ENCODE measurements at places on chromosomes 1 and 21.

GRCh38 chr1:36222481-36223380 lies 1.5 kb upstream of the THRAP3 start:
- no peak for DNase-seq

DNA sequence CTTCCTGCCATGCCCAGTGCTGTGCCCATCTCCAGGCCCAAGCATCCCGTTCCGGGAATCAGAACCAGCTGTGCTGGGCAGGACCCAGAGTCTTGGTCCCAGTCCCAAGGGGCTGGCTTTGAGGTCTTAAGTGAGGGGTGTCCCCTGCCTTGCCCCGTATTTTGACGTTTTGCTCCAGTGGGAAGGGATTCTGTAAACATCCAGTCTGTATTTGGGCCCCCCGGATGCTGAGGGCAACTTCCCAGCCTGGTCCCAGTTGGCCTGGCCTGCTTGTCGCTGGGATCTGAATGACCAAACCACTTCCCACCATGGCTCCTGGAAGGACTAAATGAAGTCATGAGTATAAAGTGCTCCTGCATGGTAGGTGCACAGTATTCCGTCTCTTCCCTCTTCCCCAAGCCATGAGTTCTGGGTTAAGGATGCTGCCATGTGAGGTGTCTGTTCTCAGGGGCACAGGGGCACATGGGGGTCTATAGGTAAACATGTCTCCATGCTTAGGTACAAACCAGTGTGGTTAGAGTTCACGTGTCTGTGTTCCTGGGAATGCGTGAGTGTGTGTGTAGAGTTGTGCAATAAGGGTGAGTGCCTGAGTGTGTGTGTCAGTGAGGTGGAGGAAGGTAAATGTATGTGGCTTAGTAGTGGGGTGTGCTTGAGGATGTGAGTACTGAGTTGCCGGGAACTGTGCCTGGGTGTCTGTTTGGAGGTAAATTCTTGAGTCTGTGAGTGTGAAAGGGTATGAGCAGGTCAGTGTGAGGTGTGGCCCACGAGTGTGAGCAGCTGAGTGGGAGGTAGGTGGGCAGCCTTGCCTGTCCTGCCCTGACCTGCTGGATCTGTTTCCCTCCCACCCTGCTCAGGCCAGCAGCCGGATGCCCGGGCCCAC lies 1.5 kb downstream of the B4GALT2 start:
- no peak for DNase-seq

- DNase-seq = peak; percentile 9
Observed at GRCh38 chr1:147171399-147172167, 687 bp downstream of the PRKAB2 start.

DNA sequence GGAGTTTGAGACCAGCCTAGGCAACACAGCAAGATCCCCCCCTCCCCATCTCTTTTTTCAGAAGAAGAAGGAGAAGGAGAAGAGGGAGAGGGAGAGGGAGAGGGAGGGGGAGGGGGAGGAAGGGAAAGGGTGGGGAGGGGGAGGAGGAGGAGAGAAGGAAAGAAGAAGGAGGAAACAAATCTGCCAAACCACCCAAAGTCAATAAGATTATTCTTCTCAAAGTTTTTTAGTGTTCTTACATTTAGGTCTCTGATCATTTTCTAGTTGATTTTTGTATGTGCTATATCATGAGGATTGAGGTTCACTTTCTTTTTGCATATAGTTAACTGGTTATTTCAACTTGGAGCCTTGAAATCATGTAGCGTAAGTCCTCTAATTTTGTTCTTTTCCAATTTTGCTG lies 56.3 kb downstream of the VPS26C start:
- no peak for DNase-seq

GRCh38 chr1:205448540-205449253 lies 7.1 kb downstream of the BLACAT1 start:
- no peak for DNase-seq

DNA sequence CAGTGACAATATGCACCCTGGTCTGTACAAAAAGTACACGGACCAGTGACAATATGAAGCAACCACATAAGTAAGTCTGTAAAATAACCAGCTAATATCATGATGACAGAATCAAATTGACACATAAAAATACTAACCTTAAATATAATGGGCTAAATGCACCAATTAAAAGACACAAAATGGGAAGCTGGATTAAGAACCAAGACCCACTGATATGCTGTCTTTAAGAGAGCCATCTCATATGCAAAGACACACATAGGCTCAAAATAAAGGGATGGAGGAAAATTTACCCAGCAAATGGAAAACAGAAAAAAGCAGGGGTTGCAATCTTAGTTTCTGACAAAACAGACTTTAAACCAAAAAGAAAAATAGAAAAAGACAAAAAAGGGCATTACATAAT lies 70.4 kb upstream of the VCAM1 start:
- no peak for DNase-seq

DNA sequence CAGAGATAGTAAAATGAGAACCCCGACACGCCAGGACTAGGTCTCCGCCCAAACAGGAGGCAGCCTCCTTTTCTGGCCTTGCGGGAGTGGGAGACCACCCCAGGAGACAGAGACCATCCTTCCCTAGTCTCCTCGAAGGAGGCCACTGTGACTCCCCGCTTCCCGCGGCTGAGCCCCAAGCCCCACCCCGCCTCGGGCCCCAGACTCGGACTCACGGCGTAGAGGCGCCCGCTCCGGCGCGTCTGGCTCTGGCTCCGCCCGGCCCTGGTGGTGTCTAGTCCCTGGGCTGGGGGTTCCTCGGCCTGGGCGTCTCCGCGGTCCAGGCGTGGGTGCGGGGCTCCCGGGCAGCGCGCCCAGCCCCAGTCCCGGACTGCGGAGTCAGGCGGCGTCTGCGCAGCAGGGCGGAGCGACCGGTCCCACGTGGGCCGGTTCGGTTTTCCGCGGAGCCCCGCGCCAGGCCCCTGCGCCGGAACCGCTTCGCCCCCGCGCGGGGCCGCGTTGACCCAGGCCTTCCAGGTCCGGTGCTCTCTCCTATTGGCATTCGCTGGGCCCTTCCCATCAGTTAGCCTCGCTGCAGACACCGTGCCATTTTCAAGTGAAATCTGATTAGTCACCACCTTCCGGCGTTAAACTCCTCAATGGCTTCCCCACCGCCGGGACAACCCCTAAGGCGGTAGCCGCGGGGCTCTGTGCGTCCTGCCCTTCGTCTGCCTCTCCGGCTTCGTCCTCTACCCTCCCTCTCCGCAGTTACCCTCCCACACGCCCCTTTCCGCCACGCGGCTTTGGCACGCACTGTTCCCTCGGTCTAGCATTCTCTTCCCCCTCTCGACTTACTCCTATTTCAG lies at the start of gene C1orf216:
C1orf216 (minus strand) TSS at position 393 of the 845 bp plus-strand sequence. CDS start 2,563 bp downstream, outside the sequence.
- peak; percentile 74 for DNase-seq

GRCh38 chr1:235008239-235008638 lies 120.4 kb downstream of the TOMM20 start:
- DNase-seq = no peak

- no peak for DNase-seq
Observed at GRCh38 chr1:90023691-90024090, 28.8 kb downstream of the ZNF326 start.

DNA sequence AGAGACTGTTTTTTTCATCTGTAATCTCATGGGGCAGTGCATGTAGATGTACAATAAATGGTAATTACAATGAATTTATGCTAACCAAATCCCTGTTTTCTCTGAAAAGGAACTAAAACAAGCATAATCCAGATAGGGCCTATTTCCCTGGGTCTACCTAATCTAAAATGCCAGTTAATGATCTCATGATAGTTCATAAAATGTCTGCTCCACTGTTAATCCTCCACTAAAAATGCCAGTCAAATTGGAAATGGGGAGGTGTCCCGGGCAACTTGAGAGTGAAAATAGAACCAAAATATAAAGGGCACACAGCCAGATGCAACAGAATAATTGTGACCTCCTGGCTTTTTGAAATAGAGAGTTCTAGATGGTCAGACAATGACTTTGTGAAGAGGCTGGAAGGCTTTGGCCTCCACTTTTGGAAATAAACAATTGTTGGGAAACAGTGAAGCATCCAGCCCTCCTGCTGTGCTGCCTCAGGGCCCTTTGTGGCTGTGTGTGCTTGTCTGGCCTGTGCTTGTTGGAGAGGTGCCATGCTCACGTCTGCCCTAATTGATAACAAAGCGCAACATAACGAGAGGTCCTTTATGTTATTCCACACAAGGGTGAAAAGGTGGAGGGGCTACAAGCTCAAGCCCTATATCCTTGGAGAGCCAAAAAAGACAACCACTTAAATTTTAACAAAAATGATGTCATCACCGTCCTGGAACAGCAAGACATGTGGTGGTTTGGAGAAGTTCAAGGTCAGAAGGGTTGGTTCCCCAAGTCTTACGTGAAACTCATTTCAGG lies 97.7 kb downstream of the ATP5PO start:
- no peak for DNase-seq

- DNase-seq = no peak
Observed at GRCh38 chr1:154416471-154417337, 11.6 kb downstream of the IL6R start.

DNA sequence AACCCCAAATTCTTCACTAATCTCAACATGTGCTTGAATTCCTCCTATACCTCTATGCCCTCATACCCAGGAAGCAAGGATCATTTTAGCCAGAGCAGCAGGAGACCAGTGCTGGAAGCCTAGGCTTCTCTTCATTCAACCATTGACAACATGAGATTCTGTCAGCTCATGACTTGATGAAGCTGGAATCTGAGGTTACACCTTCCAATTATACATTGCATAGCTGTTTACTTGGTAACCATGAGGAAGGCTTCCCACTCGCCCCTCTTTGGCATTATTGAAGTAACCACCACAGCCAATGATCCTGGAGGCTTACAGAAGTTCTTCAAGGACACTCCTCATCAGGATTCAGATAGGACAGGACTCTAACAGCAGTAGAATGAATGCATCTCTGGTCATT lies 160.3 kb downstream of the TPR start:
- DNase-seq = no peak

- DNase-seq = no peak
Observed at GRCh38 chr1:186882372-186883134, 53.8 kb downstream of the PLA2G4A start.

DNA sequence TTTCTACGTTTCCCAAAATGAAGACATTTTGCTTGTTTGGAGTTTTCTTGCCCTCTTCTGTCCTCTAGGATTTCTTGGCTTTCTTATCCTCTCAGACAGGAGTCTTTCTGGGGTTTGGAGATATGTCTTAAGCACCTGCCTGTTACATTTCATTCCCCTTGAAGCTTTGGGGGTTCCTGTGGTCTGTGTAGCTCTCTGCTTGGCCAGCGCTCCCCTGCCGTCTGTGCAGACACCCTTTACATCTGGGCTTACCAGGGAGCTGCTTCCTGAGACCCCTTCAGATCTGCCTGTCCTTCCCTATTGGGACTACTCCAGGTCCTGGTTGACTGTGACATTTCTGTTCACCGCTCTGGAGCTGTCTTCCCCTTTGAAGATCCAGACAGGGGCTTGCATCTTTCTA lies 171.9 kb upstream of the CSF3R start:
- DNase-seq = no peak

- no peak for DNase-seq
Observed at GRCh38 chr1:233209481-233209880, 86.0 kb downstream of the PCNX2 start.

DNA sequence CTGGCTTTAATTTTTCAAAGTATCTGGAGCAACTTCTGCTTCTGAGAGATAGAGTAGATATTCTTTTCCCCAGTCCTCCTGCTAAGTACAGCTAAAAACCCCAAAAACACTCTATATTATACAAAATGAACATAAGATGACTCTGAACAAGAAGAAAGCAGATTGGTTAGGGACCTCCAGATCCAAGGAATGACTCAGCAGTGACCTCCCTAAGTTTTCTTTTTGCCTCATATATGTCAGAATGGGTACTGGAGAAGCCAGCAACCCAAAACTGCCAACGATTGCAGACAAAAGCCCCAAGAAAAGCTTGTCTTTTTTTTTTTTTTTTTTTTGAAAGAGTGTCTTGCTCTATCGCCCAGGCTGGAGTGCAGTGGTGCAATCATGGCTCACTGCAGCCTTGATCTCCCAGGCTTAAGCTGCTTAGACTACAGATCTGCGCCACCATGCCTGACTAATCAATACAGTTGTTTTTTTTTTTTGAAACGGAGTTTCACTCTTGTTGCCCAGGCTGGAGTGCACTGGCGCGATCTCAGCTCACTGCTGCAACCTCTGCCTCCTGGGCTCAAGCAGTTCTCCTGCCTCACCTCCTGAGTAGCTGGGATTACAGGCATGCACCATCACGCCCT lies 22.7 kb downstream of the NDUFS5 start:
- no peak for DNase-seq

DNA sequence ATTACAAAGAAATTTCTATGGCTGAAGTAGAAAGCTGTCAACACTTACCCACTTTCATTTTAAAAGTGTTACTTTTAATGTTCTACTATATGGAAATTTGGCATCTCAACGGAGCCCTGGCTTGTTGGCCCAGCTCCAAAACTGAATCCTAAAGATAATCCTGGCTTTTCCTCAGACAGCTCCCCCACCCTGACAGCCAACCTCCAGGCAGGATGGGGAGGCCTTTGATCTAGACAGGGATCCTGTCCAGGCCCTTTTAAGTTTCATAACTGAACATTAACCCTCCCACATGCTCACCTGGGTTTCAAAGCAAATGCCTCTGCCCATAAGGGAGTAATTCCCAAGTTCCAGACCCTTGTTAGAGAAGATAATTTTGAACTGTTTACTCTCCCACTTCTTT lies 99.3 kb upstream of the RALGPS2 start:
- no peak for DNase-seq

- DNase-seq = peak; percentile 68
Observed at GRCh38 chr1:41317361-41317760, 43.9 kb upstream of the FOXO6 start.

GRCh38 chr1:21384620-21385019 lies 55.3 kb upstream of the NBPF3 start:
- DNase-seq = no peak

- DNase-seq = no peak
Observed at GRCh38 chr1:79667848-79668696, 661.5 kb upstream of the ADGRL4 start.

DNA sequence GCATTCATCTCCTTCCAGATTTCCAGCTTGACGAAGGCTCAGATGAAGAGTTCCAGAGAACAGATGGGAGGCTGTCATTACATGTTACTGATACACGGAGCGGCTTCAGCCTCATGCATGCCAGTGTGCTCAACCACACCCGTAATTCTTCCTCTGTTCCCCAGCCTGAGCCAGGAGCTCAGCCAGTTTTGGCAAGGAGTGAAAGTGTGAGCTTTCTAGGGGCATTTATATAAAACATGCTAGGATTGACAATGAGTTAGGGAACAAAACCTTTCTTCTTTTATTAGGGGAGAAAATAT lies 290.4 kb upstream of the PLXNA2 start:
- DNase-seq = no peak

DNA sequence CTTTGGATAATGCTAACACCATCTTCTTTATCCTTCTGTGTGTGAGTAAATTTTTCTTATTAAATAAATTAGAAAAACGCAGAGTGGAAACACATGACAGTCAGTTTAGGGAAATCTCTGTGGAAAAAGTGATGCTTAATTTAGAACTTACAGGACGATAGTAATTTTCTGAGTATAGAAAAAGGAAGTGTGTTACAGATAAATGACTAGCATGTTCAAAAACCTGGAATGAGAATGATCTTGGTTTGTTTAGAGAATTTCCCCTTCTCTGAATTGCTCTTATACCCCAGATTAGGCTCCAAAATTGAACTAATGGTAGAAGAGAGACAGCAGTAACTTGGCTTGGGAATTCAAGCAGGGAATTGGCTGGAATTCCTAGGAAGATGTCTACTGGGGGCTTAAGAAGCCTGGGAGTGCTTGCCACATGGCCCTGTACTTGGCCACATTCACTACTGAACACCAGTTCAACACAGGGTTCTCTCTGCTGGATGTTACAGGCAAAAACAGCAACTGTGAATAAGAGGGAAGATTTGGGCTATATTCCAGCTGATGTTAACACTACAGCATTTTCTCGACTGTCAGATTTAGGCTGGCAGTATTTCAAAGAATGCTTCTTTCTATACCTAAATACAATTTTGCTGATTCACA lies 1004.2 kb downstream of the TTLL7 start:
- no peak for DNase-seq

- no peak for DNase-seq
Observed at GRCh38 chr1:9248341-9249262, 14.0 kb downstream of the H6PD start.

Data from HFFc6 (cell line).